ENCODE measurements at places on chromosomes 5 and 9.

DNA sequence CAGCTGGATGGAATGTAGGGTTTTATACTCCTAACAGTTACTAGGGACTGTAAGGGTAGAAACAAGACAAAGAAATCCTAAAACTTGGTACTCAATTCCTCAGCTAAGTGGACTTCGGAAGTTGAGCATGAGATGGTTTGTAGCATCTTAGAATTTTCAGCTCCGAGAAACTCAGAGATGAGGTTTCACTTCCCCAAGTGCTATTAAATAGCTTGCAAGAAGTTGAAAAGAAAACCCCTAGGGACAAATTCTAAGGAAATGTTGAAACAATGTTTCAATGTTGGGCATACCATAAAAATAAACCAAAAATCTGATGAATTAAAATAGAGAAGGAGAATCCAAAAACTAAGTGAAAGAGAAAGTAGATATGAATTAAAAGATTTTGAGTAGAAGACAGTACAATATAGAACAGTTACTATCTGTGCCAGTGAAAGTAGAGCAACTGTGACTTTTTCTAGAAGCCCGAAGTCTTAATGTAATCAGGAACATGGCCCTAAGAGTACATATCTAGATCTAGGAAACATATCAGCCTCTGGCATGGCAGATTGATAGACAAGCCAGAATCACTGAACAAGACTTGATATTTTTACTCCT is 308.6 kb upstream of the RGMB start:
- DNase-seq: no peak

- no peak for DNase-seq
These were observed 1099.2 kb downstream of the CDH18 start for GRCh38 chr5:18888821-18889220.

DNA sequence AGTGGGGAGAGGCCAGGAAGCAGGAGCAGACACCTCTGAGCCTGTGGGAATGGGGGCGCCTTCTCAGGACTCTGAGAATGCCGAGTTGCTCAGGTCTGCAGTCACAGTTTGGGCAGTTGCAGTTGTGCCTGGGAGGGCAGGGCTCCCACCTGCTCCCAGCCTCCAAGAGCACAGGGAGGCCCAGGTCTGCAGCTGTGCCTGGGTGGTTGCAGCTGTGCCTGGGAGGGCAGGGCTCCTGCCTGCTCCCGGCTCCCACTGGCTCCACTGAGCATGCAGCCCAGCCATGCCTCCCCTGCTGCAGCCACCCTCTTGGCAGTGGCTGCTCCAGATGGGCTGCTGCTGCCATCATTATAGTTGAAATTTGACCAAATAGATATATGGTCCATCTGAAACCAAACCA is 1062.8 kb upstream of the ACO1 start:
- DNase-seq: no peak

DNA sequence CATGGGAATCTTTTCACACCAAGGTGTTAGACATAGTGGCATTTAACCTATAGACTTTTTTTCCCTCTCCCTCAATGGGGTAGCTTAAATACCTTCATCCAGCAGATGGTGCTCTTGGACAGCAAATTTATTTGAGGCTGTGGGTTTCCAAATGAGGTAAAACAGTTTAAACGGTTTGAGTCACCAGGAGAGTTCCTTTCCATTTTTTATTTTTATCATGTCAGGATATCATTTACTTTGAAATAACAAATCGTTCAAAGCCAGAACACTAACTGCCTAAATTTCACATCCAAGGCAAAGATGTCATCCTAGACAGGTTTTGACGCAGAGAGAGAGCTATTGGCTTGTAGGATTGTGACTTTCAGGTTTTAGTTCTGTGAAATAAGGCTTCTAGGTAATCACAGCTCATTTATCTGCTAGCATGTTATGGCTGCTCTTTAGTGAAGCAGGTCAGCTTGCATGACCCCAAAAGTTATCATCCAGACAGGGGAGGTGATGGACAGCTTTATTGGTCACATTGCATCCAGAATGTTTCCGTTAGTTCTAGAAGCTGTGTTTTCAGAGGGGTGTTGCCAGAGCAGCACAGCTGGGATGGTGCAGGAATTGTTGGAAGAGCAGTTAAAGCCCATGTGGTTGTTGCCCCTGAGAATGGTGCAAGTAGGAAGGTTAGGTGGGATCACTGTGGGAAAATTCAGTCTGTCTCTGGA is 69.8 kb downstream of the KDM4C start:
- DNase-seq: no peak

DNA sequence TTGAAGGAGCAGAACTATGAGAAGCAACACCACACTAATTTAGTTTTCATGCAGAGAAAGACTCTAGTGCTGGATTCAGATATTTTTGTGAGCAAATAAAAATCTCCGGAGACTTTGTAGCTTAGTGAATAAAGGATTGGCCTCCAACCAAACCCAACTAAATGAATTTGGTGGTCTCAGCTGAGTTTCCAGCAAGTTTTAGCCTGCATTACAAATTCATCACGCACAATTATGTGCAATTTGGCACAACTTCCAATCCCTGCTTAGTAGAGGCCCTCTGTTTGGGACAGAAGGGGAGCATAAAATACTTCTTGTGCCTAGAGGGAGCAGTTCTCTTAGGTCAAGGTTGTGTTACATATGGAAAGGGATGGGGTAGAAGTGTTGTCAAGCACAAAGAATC is 112.3 kb upstream of the ADAMTSL1 start:
- DNase-seq: no peak

All from stimulated activated CD8-positive, alpha-beta memory T cell treated with anti-CD3 and anti-CD28 coated beads, Interleukin-7, amount 100 ng/mL, for 4 hours (primary cell).